HFF-Myc (cell line): ENCODE measurements at places on chromosomes 3 and 15.

DNA sequence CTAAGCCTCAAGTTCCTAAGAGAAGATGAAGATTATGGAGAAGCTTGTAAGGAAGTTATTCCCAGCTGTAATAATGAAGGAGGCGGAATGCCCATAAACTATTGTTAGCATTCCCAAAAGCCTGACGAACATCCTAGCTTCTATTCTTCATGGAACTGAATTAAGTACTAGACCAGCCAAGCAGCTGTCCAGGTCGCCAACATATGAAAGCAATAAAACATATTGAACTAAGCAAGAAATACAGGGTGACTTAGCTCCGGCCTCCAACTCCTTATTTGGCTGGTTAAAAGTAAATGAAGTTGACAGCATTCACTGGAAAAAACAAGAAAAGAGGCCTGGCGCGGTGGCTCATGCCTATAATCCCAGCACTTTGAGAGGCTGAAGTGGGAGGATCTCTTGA is 174.0 kb upstream of the TPM1 start:
- peak; percentile 78 for DNase-seq

- no peak for DNase-seq
Observed at GRCh38 chr3:48285675-48286074, 44.8 kb downstream of the ZNF589 start.

DNA sequence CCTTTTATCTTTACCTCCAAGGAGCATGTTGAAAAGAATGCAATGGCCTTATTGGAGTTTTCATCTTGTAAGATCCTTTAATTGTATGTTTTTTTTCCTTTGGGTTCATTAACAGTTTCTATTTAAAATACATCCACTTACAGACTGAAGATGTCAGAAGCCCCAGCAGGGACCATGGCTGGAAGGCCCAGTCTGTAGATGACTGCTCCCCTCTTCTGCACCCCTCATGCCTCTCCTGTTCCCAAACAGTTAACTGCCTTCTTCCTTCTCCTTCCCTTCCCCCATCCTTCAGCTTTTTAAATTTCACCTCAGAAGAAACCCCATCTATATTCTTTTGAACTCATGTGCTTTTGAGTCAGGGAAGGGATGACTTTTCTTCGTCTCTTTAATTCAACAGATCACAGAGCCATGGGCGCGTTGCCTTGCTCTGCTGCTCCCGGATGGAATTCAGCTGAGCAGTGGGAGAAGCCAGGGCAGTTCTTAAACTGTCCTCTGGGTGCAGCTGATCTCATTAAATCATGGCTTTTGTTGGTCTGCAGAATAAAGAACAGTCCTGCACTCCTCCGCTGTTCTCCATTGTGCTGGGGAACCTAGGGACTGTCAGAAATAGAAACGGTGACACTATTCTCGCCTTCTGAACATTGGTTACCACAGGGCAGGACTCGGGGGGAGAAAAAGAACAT is 71.5 kb upstream of the EIF1B start:
- no peak for DNase-seq

DNA sequence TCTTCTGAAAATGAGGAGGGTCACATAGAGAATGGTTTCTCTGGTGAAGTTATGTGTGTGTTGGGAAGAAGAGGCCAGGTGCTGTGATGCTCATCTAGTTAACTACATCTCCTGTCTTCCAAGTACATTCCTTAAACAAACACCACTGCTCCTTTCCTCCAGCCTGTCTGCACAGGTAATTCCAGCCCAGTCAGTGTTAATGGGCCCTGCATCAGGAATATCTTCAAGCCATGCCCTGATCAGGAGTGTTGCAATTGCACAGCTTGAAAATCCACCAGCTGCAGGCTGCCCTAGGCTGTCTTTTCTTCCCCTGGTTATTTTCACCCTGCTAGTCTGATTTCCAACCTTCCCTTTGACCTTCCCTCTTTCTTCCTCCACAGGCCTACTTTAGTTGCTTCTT is 41.9 kb upstream of the LMOD3 start:
- no peak for DNase-seq

GRCh38 chr3:14548321-14548729 is 8.2 kb upstream of the GRIP2 start:
- DNase-seq = peak; percentile 32

DNA sequence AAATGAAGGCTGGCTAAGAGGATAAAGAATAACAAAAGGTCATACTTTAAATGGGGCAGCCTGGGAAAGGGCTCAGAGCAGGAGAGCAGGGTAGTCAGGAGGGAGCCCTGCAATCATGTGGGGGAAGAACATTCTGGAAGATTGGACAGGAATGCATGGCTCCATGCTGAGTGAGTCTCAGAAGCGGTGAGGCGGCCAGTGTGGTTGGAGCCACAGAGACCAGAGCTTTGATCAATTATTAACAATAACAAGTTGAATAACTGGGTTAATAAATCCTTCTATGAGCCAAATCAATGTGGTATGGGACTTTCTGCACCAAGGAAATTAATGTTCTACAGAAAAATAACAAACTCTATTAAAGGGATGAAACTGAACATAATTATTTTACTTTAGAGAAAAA is 57.9 kb upstream of the DCUN1D1 start:
- DNase-seq = no peak

DNA sequence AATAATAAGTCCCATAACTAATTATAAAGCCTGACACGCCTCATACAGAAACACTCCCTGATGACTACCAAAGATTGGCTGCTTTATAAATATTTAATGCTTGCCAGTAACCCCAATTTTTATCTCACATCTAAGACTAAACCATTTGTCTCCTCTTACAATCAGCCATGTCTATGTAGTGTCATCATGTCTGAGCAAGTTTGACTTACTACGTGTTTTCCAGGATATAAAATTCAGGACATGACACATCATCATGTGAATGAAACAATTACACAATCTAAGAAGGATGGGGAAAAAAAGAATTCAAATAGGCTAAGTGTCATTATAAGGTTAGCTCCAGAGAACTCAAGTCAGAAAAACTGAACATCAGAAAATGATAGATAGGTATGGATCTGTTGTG is 208.7 kb downstream of the MECOM start:
- no peak for DNase-seq

DNA sequence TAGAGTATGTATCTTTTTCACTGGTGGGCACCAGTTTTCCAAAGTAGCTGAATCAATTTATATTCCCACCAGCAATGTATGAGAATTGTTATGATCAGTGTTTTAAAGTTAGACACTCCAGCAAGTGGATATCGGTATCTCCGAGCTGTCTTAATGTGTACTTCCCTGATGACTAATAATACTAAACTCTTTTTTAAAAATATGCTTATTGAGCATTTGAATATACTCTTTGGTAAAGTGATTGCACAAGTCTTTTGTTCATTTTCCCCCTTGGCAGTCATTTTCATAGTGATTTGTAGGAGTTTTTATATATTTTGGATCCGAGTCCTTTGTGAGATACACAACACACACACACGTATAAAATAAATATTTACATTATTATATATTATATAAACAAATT is 12.5 kb upstream of the FEM1B start:
- no peak for DNase-seq

DNA sequence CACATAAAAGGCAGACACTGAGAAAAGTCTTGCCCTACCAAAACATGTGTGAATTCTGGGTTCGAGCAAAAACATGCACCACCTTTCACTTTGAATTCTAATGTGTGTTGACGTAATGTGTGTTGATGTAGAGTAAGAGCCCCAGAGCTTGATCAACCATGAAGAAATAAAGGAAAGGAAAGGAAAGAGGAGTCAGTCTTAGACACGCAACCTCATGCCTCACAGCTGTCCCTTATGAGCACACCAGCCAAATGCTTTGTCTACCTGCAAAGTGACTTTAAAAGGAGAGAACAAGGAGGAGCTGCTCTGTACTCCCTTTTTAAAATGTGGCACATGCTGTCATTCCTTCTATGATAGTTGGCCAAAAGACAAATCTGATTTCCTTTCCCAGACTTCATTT is 80.8 kb downstream of the RFTN1 start:
- DNase-seq = no peak

GRCh38 chr3:65779390-65779789 is 259.3 kb downstream of the MAGI1 start:
- no peak for DNase-seq

DNA sequence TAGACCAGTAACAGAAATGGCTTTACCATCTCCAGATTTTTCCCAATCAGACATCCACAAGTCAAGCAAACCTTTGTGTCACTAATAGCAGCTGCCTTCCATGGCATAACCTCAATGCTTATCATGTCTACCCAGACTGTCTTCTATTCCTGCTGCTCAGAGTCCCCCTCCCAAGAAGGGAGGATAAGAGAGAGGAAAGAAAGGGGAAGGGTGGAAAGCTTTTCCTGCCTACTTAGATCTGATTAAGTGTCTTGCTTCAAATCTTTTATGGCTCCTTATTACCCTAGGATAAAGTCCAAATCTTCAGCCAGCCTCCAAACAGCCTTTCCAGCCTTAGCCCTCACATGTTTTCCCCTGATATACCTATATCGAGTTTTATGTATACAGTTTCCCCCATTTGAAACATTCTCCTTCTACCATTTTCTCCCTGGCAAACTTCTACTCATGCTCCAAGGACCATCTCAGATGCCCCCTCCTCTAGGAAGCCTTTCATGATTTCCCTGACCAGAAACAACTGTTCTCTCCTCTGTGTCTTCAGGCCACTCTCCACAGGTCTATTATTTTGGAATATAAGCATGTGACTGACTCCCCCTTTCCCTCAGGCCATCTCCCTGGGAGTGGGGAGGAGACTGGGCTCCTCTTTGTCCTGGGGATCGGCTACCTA is 7.9 kb upstream of the SSUH2 start:
- no peak for DNase-seq

GRCh38 chr15:70892912-70893560 is 410 bp downstream of the LRRC49 start:
- peak; percentile 41 for DNase-seq

DNA sequence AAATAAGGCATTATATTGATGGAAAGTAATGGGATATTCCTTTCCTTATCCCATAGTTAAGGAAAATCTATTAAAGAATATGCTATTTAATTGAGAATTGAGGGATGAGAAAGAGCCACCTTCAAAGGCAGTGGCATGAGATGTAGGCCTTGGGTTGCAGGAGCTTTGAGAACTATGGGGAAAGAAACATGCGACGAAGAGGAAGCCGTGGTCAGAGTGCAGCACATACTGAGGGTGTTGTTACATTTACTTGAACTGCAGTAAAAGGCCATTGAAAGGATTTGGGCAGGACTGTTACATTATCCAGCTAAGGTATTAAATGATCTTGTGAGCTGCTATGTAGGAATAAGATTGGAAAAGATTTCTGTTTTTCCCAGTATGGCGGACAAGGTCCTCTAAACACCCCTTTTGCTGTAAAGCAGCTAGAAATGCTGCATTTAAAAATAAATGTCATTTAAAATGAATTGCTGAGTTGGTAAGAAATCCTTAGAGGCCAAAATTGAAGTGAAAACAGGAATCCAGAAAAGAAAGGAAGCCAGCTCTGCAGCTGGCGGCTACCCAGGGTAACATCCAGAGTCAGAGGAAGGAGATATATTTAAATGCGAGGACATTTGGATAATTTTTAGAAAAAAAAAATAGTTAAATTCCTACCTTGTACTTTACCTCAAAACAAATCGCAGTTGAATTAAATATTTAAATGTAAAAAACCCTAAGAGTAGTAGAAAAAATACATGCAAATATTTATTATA is 61.7 kb downstream of the IL1RAP start:
- no peak for DNase-seq

DNA sequence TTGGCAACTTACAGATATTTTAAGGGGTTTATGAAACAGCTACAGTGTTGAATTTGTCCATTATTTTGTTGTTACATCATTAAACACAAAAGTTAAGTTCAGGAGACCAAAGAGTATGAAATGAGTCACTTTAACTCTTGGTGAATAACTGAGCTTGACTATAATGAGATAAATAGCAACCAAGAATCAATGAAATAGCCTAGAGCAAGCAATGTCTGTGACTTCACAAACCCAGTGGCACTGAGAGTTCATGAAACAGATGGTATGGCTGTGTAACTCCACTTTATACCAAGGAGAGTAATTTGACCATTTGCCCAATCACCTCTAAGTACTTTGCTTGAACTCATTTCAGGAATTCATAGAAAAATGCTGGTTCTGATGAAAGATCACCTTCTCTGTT is 169.6 kb upstream of the GADL1 start:
- DNase-seq = no peak

DNA sequence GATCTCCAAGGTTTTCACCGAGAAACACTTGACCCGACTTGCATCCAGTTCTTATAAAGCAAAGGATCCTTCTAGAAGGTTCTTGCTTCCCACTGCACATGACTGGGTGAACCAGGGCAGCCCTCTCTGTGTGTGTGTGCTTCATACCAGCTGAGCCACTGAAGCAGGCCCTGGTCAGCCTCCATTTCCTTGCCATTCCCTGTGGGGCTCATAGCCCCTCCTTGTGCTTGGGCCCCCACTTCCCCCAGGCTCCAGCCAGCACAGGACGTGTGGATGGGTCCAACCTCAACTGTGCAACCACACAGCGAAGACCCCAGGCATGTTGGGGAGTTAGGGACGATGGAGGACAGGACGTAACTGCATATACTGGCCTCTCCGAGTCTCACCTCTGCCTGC is 15.5 kb downstream of the KLF15 start:
- no peak for DNase-seq

DNA sequence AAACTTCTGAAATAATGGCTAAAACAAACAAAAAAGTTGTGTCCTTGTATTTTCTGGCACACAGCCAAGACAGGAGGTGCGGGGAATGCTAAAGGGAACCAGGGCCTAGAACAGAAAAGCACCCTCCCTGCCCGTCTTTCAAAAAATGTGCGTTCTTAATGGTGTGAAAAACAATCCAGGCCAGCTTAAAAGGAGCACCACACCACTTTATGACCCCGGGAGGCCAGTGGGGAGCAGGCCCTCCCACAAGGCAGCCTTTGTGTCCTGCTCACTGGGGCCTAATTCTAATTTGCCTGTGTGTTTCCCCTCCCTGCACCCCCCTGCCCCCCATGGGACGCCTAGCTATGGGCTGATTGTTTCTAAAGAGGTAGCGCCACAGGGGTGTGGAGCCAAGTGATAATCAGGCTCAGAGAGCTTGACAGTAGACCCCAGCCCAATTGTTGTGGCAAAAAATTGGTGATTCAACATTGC is 181.4 kb downstream of the GREM1 start:
- DNase-seq = no peak

- no peak for DNase-seq
Observed at GRCh38 chr15:57382215-57382614, 5.9 kb downstream of the CGNL1 start.

DNA sequence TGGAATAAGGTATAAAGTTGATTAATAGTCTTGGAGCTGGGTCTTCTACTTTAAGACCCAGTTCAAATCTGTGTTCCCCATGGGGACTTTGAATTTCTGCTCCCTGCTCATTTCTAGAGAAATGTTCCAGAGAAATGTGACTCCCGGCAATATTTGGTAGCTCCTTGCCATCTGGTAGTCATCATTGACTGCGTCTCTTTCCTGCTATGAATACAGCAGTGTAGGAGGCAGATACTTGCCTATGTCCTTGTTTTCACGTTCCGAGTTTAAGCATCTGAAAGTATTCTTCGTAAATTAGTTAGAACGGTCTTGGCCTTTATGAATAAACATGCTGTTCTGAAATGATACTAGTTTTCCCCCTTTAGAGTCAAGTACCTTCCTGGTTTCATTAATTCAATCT is 352.9 kb downstream of the PTPRG start:
- DNase-seq = peak; percentile 59
